ENCODE measurements at places on chromosomes 2 and 18.

DNA sequence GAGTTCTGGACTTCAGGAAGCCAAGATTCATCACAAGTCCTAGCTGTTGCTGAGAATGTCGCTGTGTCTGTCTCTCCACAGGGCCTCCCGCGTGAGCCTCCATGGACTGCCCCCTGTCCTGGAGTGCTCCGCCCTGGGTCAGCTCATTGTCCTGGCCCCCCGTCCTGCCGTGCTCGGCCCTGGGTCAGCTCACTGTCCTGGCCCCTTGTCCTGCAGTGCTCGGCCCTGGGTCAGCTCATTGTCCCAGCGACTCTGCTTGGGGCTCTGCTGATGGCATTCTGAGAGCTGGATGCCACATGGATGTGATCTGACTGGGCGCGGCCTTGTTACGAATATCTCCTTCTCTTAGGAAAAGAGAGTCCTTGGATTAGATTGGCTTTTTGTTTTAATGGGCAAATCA lies 78.5 kb downstream of the EIPR1 start:
- DNase-seq: no peak

DNA sequence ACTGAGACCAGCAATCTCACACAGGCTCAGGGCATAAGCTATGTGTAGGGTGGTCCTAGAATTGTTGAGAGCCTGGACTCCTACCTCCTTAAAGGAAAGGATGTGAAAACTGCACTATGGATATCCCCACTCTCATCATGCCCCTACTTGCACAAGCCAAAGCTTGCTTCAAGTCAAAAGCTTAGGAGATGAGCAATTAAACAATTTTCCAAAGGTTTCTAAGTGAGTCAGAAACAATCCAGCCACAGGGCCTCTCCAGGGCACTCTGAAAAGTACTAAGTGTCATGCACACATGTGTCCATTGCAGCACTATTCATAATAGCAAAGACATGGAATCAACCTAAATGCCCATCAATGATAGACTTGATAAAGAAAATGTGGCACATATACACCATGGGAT lies 215.4 kb downstream of the AFF3 start:
- DNase-seq: no peak

- DNase-seq: no peak
Observed at GRCh38 chr2:24984912-24985311, 13.2 kb upstream of the DNAJC27 start.

DNA sequence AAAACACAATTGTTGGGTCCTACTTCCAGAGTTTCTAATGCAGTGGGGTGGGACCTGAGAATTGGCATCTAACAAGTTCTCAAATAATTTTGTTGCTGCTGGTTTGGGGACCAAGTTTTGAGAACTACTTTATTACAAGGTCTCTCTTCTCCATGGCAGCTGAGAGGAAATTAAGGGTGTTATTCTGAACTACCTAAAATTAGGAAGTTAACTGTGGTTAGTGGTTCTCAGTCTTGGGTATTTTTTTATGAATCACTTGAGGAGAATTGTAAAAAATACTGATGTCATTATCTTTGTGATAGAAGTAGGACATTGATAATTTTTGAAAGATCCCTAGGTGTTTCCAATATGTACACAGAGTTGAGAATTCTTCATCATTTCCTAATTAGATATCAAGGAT lies 210.2 kb downstream of the MC4R start:
- no peak for DNase-seq
